Fibroblast of gingiva (primary cell): ENCODE measurements at places on chromosomes 1 and 21.

- DNase-seq = no peak
These were observed 926 bp downstream of the BLACAT1 start for GRCh38 chr1:205454903-205455335.

DNA sequence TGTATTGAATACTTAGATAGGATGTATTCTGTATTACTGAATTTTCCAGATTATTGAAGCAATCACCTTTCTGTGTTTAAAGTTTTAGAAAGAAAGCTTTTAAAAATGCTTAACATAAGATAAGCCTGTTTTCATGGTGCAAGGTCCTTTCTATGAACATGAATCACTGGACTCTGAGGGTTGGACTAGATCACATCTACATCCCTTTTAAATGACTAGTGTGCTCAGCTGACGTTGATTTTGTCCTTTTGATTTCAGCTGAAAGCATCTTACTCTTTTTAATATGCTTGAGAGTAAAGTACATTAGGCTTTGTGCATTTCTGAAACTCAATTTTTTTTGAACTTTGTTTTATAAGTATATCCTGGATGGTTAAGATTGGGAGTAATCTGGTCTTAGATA lies 16.2 kb downstream of the MIER1 start:
- DNase-seq = peak; percentile 11

DNA sequence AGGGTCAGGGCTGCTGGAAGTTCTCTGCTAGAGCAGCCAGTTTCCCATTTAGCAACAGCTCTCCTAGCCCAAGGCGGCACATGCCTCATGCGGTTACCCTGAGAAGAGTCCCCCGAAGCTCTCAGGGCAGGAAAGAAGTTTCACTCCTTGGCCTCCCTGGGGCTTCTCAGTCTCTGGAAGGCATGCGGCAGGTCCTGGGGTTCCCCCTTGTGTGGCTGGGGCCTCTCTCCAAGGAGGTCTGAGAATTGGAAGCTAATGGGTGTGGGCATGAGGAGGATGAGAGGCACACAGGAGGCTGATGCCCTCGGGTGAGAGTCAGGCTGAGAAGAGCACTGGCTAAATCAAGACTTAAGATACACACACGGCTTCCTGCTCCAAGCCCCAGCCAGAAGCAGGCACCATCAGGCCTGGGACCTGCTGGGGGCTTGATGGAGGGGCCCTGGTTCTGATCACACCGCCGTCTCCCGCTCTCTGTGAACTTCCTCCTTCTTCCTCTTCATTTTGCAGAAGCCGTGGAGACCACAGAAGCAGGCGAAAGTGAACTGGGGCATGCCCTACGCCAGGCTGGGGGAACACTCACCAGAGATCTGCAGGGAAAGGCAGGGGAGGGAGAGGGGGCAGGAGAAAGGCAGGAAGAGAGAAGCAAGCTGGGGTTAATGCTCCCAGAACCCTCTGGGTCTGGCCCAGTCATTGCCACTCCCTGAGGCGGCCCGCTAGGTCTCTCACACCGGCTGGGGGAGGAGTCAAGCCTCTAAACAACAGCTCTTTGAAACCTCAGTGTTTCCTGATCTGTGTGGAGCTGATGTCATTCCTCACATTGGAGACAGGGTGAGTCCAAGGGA lies 15.1 kb downstream of the BLACAT1 start:
- DNase-seq = no peak

DNA sequence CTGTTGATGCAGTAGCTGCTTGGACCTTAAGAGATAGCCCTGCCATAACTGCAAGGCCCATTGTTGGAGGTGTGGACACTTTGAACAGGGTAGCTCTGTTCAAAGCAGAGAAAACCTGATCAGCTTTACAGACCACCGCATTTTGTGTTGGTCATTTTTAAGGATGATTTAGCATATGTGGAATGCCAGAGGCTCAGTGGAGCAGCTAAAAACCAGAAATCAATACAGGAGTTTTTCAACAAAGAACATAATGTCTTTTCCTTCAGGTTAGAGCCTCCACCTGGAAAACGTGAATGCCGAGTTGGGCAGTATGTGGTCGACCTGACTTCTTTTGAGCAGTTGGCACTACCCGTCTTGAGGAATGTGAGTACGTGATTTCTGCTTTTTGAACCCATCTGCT lies 5.7 kb downstream of the NTPCR start:
- DNase-seq = no peak

DNA sequence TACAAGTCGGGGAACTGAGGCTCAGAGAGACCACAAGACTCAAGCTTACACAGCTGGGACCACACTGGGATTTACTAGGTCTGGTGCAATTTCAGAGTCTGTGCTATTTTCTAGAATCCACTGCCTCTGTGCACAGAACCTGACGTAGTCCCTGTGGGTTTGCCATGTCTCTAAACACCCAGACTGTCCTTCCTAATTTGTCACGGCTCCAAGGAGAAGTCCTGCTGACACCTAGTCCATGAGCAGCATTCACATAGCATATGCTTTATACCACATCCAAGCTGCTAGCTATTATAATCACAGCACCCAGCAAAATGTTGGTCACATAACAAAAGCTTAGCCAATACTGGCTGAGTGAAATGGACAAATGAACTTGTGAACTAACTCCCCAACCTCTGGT lies 79.0 kb upstream of the HMGB4 start:
- DNase-seq = no peak

- DNase-seq = no peak
These were observed 93.4 kb downstream of the BCAR3 start for GRCh38 chr1:93588206-93588605.

- DNase-seq = no peak
These were observed 177.8 kb downstream of the PTPRU start for GRCh38 chr1:29414086-29414485.

DNA sequence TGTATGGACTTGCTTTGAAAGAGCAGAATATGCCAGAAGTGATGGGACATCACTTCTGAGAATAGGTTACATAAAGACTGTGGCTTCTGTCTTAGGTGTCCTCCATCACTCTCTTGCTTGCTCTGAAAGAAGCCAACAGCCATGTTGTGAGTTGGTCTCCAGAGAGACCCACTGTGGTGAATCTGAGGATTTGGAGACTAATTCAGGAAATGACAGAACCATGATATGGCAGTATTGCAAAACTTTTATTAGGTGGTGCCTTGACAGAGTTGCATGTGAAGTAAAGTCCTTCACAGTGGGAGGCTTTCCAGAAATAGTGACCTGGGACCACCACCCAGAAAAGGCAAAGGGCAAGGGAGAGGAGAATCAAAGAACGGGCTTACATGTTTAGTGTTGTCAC lies 628.6 kb downstream of the KCNT2 start:
- no peak for DNase-seq

DNA sequence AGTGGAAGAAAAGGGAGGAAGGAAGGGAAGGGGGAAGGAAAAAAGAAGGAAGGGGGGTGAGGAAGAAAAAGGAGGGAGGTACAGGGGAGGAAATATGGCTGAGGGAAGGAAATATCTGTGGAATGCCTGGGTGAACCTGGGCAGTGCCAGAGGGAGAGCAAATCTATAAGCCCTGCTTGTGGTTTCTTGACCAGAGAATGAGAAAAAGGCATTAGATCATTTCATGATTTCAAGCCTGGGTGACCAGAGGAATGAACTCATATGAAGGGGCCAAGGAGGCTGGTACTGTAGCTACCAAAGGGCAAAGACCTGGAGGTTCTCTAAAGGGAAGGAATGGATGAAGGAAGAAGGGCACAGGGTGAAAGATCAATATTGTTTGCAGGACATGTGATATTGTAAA lies 31.4 kb downstream of the GNG12 start:
- DNase-seq = no peak

DNA sequence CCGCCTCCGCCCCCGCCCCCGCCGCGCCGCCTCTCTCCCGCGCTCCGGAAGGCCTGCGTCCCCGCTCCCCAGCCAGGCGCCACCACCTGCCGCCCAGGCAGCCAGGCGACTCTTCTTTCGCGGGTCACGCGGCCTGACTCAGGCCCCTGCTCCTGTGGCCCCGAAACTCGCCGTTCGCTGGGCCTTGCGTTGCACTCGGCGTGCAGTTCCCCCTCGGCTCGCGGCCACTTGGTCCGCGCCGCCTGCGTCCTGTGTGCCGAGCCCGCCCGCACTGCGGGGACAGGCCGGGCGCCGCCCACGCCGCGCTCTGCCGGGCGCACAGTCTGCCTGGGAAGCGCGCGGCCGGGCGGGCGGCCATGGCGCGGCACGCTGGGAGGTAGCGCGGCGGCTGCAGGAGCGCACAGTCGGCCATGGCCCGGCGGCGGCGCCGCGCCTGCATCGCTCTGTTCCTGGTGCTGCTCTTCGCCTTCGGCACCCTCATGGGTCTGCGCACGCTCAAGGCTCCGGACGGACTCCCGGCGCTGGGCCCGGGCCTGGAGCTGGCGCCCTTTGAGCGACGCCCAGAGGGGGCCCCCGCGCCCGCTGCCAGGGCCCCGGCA lies at the start of gene MANEAL:
Gene MANEAL, plus strand, starts transcription at position 75 of the 599 bp plus-strand sequence. Its CDS starts 336 bp downstream, at position 411.
- peak; percentile 48 for DNase-seq

GRCh38 chr1:156964441-156964840 lies 44.0 kb downstream of the LRRC71 start:
- no peak for DNase-seq

DNA sequence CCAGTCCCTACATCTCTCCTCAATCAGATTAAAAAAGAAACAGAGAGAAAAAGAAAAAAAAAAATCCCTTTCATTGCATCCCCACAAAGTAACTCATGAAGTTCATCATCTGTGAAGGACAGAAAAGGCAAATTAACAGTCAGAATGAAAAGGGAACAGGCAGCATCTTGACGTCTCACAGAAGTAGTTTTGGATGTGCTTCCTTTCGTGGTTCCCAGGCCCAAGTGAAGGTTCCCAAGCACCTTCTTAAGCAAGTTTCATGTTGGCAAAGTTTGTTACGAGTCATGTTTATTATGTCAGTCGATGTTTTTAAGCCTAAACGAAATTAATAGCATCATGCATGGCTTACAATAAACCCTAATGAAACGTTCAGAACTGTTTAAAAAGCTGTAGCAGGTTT lies 475.2 kb downstream of the SETD4 start:
- no peak for DNase-seq

DNA sequence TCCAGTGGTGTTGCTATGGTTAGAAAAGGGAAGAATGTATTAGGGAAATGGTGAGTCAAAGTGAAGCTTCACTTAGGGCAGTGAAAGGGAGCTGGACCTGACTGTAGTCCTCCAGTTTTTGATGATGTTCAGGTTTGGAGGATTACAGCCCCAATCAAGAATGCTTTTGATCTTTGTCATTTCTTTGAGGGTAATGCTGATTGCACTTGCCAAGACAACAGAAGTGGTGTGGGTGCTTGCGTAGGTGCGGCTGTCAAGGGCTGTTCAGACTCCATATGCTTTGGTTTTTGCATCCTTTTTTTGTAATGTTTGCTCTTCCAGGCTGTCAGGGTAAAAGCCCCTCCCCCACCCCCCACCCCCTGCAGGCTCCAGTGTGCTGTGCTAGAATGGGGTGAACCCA lies 38.9 kb downstream of the HHAT start:
- no peak for DNase-seq

- no peak for DNase-seq
These were observed 138.0 kb upstream of the CD34 start for GRCh38 chr1:208048904-208049303.

- DNase-seq = no peak
These were observed 44.5 kb downstream of the KIAA0040 start for GRCh38 chr1:175148068-175148467.

- DNase-seq = peak; percentile 39
These were observed 170.7 kb upstream of the IRF2BP2 start for GRCh38 chr1:234780531-234781162.

DNA sequence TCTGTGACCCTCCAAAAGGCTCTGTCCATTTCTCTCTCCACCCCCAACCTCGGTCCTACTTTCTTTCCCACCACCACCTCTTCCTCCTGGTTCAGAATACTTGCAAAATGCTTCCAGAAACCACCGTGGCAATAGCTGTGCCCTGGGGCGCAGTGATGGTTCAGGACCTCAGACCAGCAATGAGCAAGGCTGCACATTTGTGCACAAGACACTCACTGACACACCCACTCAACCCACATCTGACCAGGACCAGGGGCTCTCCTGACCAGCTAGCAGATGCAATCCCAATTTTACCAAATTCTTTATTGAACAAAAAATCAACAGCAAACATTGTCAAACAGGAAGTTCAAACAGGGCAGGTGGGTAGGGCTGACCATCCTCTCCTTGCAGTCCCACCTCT lies 25.7 kb downstream of the SPOCD1 start:
- DNase-seq = no peak

- no peak for DNase-seq
These were observed 298.5 kb downstream of the PCP4 start for GRCh38 chr21:40165773-40166070.

DNA sequence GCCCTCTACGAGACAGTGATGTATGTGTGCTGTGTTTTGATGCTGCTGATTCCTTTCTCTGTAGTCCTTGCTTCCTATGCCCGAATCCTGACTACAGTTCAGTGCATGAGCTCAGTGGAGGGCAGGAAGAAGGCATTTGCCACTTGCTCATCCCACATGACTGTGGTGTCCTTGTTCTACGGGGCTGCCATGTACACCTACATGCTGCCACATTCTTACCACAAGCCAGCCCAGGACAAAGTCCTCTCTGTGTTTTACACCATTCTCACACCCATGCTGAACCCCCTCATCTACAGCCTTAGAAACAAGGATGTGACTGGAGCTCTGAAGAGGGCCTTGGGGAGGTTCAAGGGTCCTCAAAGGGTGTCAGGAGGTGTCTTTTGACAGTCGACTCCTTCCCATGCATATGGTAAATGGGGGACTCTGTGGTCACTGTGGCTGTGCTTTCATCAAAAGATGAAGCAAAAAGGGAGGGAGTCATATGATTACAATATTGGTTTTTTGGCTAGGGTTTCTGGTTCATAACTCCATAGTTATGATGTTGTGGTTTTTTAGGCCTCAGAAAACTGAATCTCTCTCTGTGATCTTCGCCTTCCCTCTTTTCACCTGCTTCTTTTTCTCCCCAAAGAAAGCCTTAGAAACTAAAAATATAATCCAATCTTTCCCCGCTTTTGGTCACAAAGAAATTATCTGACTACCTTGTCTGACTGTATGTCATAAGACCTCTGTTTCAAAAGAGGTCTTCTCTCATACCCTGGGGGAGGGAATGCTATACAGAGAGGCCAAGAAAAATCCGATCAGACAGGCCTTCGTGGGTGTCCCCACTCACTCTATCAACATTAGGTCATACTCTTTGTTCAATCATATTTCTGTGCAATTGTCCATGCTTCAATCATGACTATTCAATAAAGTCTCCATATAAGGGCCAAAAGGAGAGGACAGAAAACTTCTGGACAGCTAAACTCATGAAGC lies 4.2 kb downstream of the OR2T1 start:
- no peak for DNase-seq

DNA sequence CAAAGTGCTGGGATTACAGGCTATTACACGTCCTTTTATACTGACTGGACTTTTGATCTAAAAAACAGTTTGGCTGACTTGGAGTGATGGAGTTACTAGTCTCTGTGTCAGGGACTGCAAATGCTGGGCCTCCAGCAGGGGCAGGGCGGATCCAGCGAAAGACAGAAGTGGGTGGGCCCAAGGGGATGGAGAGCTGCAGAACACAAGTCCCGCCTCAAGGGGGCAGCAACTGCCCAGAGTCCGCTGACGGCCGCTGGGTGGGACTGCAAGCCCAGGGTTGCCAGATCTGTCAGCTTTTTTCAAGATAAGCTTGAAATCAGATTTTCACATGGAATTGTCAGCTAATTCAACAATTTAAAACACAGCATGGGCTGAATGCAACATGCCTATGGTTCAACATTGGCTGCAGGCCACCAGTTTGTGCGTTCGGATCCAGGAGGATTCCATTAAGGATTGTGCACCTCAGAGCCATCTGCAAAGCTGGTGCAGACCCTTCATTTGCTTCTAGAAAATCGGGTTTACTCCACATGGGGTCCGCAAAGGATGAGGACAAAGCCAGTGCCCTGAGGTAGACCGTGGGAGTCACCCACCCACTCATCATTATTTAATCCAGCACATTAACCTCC lies 10.7 kb downstream of the STMN1 start:
- DNase-seq = peak; percentile 88

- DNase-seq = no peak
These were observed 29.2 kb downstream of the MAN1C1 start for GRCh38 chr1:25645637-25646400.
